ENCODE measurements at places on chromosomes 11 and 22. TPM values are rescaled to one million over a fixed set of nuclear protein-coding genes. Genes with fewer than 3 reads are reported as not detected.

Gene NUMA1
- total RNA-seq, result 292 TPM

Gene RAB36
- 8.3 TPM for total RNA-seq

Gene ANO5
- total RNA-seq, result 14.8 TPM

Gene OR51B2
- total RNA-seq, result 0.44 TPM

Gene DYNC2H1
- total RNA-seq, result 69.3 TPM

Gene IL17REL
- 0.55 TPM for total RNA-seq

Gene ROBO4
- total RNA-seq, result 17.7 TPM

Gene NPTXR
- 17.3 TPM for total RNA-seq

Gene OR56A1
- 0.11 TPM for total RNA-seq

Gene TRIM51
- total RNA-seq, result not detected

Gene SPTBN2
- total RNA-seq, result 98.3 TPM

Gene CNTN5
- total RNA-seq, result 15.6 TPM

Gene A4GALT
- 9.8 TPM for total RNA-seq

Gene BTBD18
- not detected for total RNA-seq

Gene PKDREJ
- 0.05 TPM for total RNA-seq

Gene CATSPER1
- not detected for total RNA-seq

Gene EIF3L
- 485 TPM for total RNA-seq

Gene PAX6
- total RNA-seq, result 273 TPM

Gene MMP1
- total RNA-seq, result not detected
